ENCODE measurements at places on chromosomes 2 and 18. TPM values are rescaled to one million over a fixed set of nuclear protein-coding genes. Genes with fewer than 3 reads are reported as not detected.

The ABCG8 gene
- total RNA-seq, result 0.05 TPM

- no peak overlapping the region for H3K4me3 ChIP-seq
- no peak for DNase-seq
- H3K27ac ChIP-seq, result no peak overlapping the region
- H3K36me3 ChIP-seq, result no peaks in the 10 kb centered on the region
- H3K27me3 ChIP-seq, result 0 out of 2 replicates have a peak, but pooled peaks cover 3% of the 10 kb centered on the region
- no peaks in the 10 kb centered on the region for H3K4me1 ChIP-seq
These were observed 72.1 kb upstream of the LMAN1 start for GRCh38 chr18:59431131-59431530.

The DNER gene
- total RNA-seq, result 2.9 TPM

The AFF3 gene
- total RNA-seq, result 0.61 TPM

The CYTIP gene
- 0.64 TPM for total RNA-seq

- H3K4me1 ChIP-seq, result no peaks in the 10 kb centered on the region
- no peak overlapping the region for H3K4me3 ChIP-seq
These were observed 173.0 kb downstream of the DDX1 start for GRCh38 chr2:15764683-15765011.

The GREB1L gene
- total RNA-seq, result 12.2 TPM

All from HCT116 (cell line).